ENCODE measurements at places on chromosomes 1 and 21.

DNA sequence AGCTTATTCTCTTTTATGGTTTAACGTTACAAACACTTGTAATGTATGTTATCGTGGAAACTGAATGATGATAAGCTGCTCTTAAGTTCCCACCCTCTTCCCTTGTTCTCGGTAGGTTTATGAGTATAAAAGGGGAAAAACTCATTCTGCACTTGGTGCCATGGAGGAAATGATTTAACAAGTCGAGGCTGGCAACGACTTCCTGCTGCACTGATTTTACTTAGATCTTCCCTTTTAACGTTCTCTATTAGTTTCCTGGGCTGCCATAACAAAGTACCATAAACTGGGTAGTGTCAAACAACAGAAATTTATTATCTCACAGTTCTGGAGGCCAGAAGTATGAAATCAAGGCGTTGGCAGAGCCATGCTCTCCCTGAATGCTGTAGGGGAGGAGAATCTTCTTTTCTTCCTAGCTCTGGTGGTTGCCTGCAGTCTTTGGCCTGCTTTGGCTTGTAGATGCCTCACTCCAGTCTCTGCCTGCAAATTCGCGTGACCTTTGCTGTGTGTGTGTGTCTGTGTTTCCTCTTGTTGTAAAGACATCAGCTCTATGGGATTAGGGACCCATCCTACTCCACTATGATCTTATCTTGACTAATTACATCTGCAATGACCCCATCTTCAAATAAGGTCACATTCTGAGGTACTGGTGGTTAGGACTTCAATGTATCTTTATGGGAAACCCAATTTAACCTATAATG is 26.3 kb downstream of the HUNK start:
- no peak for DNase-seq

DNA sequence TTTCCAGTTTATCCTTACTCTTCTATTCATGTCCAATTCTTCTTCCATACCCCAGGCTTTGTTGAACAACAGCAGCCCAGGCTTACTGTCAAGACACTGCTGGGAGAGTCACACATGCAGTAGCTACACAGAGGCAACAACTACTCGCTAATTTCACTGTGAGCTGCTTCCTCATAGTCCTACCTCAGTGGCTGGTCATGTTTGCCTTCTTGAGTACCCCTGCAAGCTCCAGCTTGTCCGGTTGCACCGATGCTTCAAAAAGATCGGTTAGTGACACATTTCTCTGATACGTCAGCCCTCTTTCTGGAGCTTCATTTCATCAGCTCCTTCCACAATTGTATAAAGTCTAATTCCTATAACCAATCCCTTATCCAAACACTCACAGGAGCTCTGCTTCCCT is 246.7 kb upstream of the NFIA start:
- no peak for DNase-seq

DNA sequence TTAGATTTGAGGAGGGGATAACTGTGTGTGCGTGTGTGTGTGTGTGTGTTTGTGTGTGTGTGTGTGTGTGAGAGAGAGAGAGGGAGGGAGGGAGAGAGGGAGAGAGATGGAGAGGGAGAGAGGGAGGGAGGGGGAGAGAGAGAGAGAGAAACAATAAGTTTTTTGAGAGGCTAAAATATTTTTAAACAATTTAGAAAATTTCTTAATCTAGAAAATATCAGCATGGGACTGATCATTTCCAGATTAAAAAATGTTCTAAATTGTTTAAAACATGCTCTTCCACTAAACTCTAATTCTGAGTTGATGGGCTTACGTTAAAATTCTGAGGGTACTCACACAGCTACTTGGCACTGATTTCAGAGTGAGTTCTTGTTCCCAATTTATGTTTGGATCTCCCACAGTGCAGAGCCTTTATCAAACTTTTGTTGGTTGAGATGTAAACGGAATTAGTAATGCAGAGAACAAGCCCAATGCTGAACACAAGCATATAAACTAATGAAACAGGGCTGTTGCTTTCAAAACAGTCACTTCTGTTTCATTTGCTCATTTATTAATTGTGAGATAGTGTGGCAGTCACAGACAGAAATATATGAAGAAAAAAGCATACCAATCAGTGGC is 73.4 kb upstream of the RGS2 start:
- no peak for DNase-seq

- DNase-seq = peak; percentile 50
These were observed 1.4 kb downstream of the BCL10 start for GRCh38 chr1:85274969-85275453.

- no peak for DNase-seq
These were observed 146.4 kb downstream of the FOXD2 start for GRCh38 chr1:47584249-47584648.

- no peak for DNase-seq
These were observed 48.7 kb downstream of the RAP1GAP start for GRCh38 chr1:21620496-21620895.

DNA sequence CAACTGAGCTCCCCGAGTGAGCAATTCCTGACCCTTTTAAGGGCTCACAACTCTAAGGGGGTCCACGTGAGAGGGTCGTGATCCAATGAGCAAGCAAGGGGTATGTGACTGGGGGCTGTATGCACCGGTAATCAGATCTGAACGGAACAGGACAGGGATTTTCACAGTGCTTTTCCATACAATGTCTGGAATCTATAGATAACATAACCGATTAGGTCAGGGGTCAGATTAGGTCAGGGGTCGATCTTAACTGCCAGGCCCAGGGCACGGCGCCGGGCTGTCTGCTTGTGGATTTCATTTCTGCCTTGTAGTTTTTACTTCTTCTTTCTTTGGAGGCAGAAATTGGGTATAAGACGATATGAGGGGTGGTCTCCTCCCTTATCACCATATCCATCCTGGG is 30.7 kb upstream of the OPRD1 start:
- no peak for DNase-seq

- DNase-seq = no peak
These were observed 71.4 kb upstream of the PAPPA2 start for GRCh38 chr1:176391621-176392020.

GRCh38 chr1:37822906-37823815 is 15.2 kb upstream of the YRDC start:
- no peak for DNase-seq

- DNase-seq = peak; percentile 58
These were observed 56.8 kb upstream of the HNRNPU start for GRCh38 chr1:244920911-244921761.

DNA sequence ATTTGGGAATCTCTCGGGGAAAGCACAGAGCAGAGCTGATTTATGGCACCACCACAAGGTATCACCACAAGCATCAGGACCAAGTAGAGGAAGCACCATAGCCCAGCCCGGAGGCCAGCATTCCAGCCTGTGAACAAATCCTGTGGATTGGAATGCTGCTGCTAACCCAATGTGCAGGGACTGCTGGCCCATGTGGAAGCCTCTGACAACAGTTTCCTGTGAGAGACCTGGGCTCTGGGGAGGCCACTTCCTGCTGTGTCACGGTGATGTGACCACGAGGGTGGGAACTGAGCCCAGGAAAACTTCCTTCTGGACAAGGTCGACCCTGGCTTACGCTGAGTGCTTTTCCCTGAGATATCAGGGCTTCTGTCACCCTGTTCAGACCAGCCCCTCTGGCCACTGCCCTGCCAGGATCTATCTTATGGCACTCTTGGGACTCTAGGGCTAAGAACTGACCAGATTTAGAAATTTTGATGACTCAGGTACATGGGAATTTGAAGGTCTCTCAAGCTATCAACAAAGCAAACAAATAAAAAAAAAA is 88.3 kb upstream of the NGF start:
- no peak for DNase-seq

All from B cell (primary cell).